Activated T-helper 1 cell treated with anti-CD3 and anti-CD28 coated beads, Interleukin-12 subunit alpha, Interleukin-12 subunit beta, Interleukin-2, Interleukin-4 antibody, amounts not matched to agents 30 ng/mL and 10 ng/mL and 1 ng/mL, durations not matched to agents 14 hours and 24 hours and 36 hours (primary cell): ENCODE measurements at places on chromosomes 5 and 9. TPM values are rescaled to one million over a fixed set of nuclear protein-coding genes. Genes with fewer than 3 reads are reported as not detected.

- no peak overlapping the region for H3K27ac ChIP-seq
- H3K4me3 ChIP-seq = no peak overlapping the region
- peaks cover 39% of the 10 kb centered on the region for H3K36me3 ChIP-seq
Observed at GRCh38 chr5:58972301-58972700, 389.4 kb downstream of the RAB3C start.

The GPRIN1 gene
- 3.1 and 3.2 TPM in 2 replicates for total RNA-seq

The CLIC3 gene
- total RNA-seq = not detected in 2 replicates

- peak overlapping the region; percentile 82 for H3K27ac ChIP-seq
- no peak for DNase-seq
- peaks cover 5% of the 10 kb centered on the region for H3K36me3 ChIP-seq
- peak overlapping the region; percentile 54 for H3K4me3 ChIP-seq
- H3K4me1 ChIP-seq = peaks cover 56% of the 10 kb centered on the region
Observed at GRCh38 chr9:72477930-72478518, 43.4 kb upstream of the TMC1 start.

The PCDHGA5 gene
- total RNA-seq = 0.24 and 0.31 TPM in 2 replicates
